ENCODE measurements at places on chromosomes 5 and 9.

GRCh38 chr5:143496943-143497342 is 93.5 kb upstream of the NR3C1 start:
- no peak for DNase-seq

- no peak for DNase-seq
These were observed 197.0 kb downstream of the FBXL17 start for GRCh38 chr5:108184940-108185339.

DNA sequence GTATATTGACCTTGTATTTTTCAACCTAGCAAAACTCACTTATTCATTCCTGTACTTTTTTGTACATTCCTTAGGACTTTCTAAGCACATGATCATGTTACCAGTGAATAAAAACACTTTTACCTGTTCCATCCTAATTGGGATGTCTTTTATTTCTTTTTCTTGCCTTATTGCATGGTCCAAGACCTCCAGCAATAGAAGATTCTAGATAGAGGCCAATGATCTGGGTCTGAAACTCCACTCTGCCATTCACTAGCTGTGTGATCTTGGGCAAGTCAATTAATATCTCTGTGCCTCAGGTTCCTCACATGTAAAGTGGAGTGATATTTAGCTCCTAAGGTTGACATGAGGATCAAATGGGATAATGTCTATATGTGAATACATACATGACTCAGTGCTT is 8.5 kb upstream of the EXOSC2 start:
- no peak for DNase-seq

- no peak for DNase-seq
These were observed 89.2 kb downstream of the TEK start for GRCh38 chr9:27198190-27198589.

- no peak for DNase-seq
These were observed 142.2 kb upstream of the CDH6 start for GRCh38 chr5:31051316-31051715.

- DNase-seq = no peak
These were observed 24.2 kb downstream of the SERINC5 start for GRCh38 chr5:80231693-80232092.

Data from GF-D8 (cell line).